ENCODE measurements at places on chromosomes 5 and 9.

DNA sequence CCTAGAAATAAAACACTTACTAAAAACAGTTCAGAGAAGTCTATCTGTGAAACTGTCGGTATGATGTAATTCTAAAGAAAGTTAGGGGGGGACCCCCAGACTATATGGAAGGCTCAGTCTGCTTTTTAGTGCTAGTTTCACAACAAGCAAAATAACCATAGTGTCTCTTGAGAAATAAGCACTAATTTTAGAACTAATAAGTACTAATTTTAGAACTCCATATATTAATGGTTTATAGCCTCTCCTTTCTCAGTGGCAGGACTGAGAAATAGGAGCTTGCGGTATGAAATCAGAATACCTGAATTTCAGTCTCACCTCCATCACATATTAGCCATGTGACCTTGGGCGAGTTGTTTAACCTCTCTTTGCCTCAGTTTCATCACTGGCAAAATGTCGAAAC, 1.4 kb upstream of the PHF24 start:
- H3K4me1 ChIP-seq = peaks cover 12% of the 10 kb centered on the region
- H3K4me3 ChIP-seq = no peak overlapping the region
- H3K27me3 ChIP-seq = peaks cover 41% of the 10 kb centered on the region
- no peak for DNase-seq
- H3K36me3 ChIP-seq = no peaks in the 10 kb centered on the region

- H3K27me3 ChIP-seq = no peaks in the 10 kb centered on the region
- H3K4me1 ChIP-seq = no peaks in the 10 kb centered on the region
- no peak for DNase-seq
- peaks cover 3% of the 10 kb centered on the region for H3K36me3 ChIP-seq
Observed at GRCh38 chr5:149756354-149756753, 26.2 kb downstream of the PPARGC1B start.

DNA sequence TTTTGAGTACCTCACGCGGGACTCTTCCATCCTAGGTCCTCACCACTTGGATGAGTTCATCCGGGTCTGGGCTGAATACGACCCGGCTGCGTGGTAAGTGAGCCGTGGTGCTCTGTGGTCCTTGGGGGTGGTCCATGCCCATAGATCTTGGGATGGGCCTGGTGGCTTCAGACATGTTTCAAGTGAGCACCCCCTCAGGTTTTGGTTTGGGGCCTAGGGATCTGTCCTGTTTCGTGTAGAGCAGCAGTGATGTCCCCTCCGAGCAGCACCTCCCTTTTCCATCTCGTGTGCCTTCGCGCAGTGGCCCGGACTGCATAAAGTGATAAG, 218.9 kb downstream of the CACNA1B start:
- DNase-seq = no peak
- H3K4me1 ChIP-seq = no peaks in the 10 kb centered on the region
- no peak overlapping the region for H3K4me3 ChIP-seq
- H3K36me3 ChIP-seq = no peaks in the 10 kb centered on the region
- H3K27ac ChIP-seq = no peak overlapping the region

- H3K27me3 ChIP-seq = no peaks in the 10 kb centered on the region
- no peak overlapping the region for H3K27ac ChIP-seq
- peaks cover 26% of the 10 kb centered on the region for H3K4me1 ChIP-seq
- no peak for DNase-seq
- H3K36me3 ChIP-seq = no peaks in the 10 kb centered on the region
Observed at GRCh38 chr9:88326936-88327335, 61.3 kb upstream of the SPIN1 start.

DNA sequence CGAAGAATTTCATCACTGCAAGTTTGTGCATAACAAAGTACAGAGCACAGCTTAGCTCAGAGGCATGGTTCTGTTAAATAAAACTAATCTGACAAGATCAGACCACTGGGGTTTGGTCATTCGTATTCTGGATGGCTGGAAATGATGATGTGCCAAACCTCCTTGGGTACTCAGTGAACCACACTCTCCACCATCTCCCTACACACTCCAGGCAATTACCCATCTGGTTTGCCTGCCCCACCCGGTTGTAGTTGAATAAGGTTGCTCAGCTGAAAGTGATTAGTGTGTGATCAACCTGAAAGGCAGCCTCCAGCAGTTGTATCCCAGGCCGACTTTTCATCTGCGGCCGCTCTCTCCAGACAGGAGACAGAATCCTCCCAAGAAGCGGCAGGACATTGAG, 371.4 kb downstream of the TLE1 start:
- H3K36me3 ChIP-seq = no peaks in the 10 kb centered on the region
- H3K4me1 ChIP-seq = no peaks in the 10 kb centered on the region
- no peak overlapping the region for H3K27ac ChIP-seq
- H3K27me3 ChIP-seq = no peaks in the 10 kb centered on the region
- DNase-seq = no peak

GRCh38 chr9:136364942-136365774, 1.6 kb upstream of the DNLZ start:
- no peaks in the 10 kb centered on the region for H3K36me3 ChIP-seq
- H3K27me3 ChIP-seq = no peaks in the 10 kb centered on the region
- no peak for DNase-seq
- no peak overlapping the region for H3K27ac ChIP-seq
- H3K4me3 ChIP-seq = no peak overlapping the region

- H3K36me3 ChIP-seq = no peaks in the 10 kb centered on the region
- H3K27me3 ChIP-seq = no peaks in the 10 kb centered on the region
- H3K4me1 ChIP-seq = peaks cover 81% of the 10 kb centered on the region
- peak overlapping the region; percentile 85 for H3K27ac ChIP-seq
- no peak overlapping the region for H3K4me3 ChIP-seq
Observed at GRCh38 chr5:40386289-40386688, 293.4 kb upstream of the PTGER4 start.

DNA sequence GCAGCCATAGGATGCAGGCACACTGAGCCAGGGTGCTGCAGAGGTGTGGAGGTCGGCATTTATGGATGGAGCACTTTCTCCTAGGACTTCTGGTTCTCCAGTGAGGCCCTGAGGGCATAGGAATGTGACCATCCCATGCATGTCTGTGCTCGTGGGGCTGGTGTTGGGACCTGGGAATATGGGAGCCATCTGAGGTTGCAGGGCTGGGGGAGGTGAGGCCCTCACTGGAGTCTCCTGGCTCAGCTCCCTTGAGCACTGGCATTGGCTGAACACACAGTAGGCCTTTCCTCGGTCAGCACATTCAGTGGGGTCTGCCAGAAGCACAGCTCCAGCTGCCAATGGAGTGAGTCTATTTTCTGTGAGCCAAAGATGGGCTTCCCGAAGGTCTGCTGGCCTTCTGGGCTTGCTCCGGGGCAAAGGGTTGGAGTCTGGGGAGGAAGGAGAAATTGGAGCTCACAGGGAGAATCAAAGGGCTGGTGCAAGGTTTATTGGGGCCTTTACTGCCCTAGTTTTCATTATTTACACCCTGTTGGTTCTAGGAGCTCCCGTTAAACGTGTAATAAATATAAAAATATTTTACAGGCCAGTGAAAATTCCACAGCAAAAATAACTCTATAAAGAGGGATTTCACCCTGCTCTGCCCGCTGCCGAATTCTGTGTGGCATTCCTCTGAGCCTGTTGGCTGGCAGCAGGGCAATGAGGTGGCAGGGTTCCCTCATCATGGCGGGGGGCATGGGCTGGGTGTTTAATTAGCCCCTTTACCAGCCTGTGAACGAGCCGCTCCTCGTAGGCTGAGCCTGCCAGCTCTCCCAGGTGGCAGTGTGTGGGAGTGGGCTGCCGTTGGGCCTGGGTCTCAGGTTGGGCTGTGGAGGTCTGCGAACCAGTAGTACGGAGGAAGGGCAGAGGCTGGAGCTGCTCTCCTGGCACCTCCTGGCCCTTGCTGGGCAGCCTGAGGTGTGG, 31.6 kb upstream of the PITX1 start:
- H3K4me1 ChIP-seq = no peaks in the 10 kb centered on the region
- no peaks in the 10 kb centered on the region for H3K36me3 ChIP-seq
- no peak for DNase-seq

- DNase-seq = peak; percentile 68
- H3K4me3 ChIP-seq = no peak overlapping the region
- no peak overlapping the region for H3K27ac ChIP-seq
- no peaks in the 10 kb centered on the region for H3K36me3 ChIP-seq
Observed at GRCh38 chr5:168747987-168748777, 169.0 kb upstream of the PANK3 start.

DNA sequence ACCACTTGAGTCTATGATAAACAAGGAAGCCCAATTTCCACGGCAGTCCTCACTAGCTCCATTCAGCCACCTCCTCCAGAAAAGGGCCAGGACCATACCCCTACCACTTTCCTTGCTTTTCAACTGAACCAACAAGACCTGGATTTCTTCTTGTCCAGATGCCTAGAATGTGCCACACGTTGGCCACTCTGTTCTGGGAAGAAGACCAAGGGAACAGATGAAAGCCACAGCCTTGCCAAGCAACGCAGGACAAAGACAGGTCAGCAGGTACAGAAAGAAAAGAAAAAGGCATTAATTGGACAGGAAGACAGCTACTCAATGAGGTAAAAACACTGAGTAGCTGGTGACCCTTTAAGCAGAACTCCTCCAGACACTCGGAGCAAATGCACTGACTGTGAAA, 2.2 kb downstream of the CCNJL start:
- no peak overlapping the region for H3K4me3 ChIP-seq
- H3K4me1 ChIP-seq = peaks cover 7% of the 10 kb centered on the region
- peaks cover 50% of the 10 kb centered on the region for H3K27me3 ChIP-seq
- DNase-seq = no peak
- no peaks in the 10 kb centered on the region for H3K36me3 ChIP-seq

- no peak overlapping the region for H3K27ac ChIP-seq
- no peaks in the 10 kb centered on the region for H3K36me3 ChIP-seq
- H3K27me3 ChIP-seq = peaks cover 1% of the 10 kb centered on the region
- DNase-seq = no peak
- H3K4me3 ChIP-seq = no peak overlapping the region
Observed at GRCh38 chr9:121682926-121683515, 31.6 kb downstream of the DAB2IP start.

- H3K4me1 ChIP-seq = peaks cover 17% of the 10 kb centered on the region
- no peak for DNase-seq
- H3K4me3 ChIP-seq = no peak overlapping the region
- H3K27me3 ChIP-seq = no peaks in the 10 kb centered on the region
- no peak overlapping the region for H3K27ac ChIP-seq
- H3K36me3 ChIP-seq = peaks cover 30% of the 10 kb centered on the region
Observed at GRCh38 chr9:94270009-94270408, 10.9 kb downstream of the ZNF169 start.

DNA sequence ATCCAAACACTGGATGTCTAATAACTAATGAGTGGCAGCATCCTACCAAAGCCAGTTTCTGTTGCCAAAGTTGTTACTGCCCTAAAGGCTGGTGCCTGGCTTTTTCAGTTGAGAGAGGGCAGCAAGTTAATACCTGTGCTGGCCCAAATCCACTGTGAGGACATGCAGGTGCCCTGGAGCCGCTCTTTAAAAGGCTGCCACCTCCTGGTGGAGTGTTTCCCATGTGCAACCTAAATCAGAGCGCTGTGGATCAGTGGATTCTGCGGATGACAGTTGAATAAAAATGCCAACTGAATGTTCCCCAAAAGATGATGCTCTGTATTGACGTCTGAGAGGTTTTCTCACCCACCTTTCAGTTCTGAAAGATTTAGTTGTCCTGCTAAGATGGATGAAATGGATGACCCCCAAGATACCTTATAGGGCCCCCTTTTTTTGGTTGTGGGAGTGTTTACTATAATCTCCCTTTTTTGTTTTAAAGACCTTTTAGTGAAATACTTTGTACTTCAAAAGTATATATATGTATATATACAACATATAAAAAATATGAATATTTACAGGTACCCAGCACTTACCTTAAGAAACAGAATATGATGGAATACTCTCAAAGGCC, 146.4 kb downstream of the EGFLAM start:
- peaks cover 23% of the 10 kb centered on the region for H3K27me3 ChIP-seq
- DNase-seq = peak; percentile 44
- H3K4me3 ChIP-seq = no peak overlapping the region
- peaks cover 2% of the 10 kb centered on the region for H3K4me1 ChIP-seq

DNA sequence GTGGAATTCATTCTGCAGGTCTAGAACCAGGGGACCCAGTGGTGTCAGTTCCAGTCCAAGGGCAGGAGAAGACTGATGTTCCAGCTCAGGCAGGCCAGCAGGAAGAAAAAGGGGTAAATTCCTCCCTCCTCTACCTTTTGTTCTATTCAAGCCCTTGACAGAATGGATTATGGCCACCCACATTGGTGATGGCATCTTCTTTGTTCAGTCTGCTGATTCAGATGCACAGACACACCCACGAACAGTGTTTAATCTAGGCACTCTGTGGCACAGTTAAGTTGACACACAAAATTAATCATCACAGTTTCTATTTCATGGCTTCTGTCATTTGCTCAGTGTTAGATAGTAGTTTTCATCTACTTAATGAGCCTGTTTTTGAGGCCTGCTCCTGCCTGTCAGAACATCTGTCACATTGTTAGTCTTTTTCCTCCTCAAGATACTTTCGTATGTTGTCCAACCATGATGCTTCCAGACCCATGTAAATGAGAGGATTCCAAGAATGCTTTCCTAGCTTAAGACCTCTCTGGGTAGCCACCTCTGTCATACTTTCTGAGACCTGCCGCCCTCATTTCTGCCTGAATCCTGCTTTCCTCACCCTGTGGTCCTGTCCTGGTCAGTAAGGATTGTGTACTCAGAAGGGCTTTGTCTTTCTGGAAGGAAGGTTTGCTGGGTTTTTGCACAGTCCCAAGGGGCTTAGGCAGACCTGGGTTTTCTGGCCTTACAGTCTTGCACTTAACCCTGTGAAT, 72.5 kb downstream of the SPIN1 start:
- H3K4me1 ChIP-seq = peaks cover 11% of the 10 kb centered on the region
- H3K27ac ChIP-seq = no peak overlapping the region
- no peak overlapping the region for H3K4me3 ChIP-seq
- H3K27me3 ChIP-seq = no peaks in the 10 kb centered on the region
- peaks cover 13% of the 10 kb centered on the region for H3K36me3 ChIP-seq

DNA sequence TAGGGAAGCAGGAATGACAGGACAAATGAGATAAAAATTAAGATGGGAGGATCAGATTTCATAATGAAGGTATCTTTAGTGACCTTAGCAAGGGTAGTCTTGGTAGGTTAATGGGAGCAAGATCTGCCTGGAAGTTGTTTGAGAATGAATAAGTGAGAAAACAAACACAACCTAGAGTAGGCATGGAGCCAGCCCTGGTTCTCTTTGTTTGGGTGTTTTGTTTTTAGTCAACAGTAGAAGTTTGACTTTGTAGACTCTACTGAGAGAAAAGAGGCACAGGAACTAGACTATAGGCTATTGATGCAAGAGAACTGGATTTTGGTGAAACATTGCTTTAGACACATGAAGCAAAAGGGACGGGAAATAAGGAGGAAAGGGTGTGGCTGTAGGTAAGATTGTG, 40.3 kb downstream of the KCNN2 start:
- no peaks in the 10 kb centered on the region for H3K4me1 ChIP-seq
- no peaks in the 10 kb centered on the region for H3K36me3 ChIP-seq
- H3K4me3 ChIP-seq = no peak overlapping the region
- H3K27ac ChIP-seq = no peak overlapping the region

- H3K4me3 ChIP-seq = no peak overlapping the region
- no peak for DNase-seq
- H3K4me1 ChIP-seq = peaks cover 3% of the 10 kb centered on the region
- H3K36me3 ChIP-seq = peaks cover 1% of the 10 kb centered on the region
- H3K27ac ChIP-seq = no peak overlapping the region
Observed at GRCh38 chr9:20945269-20945668, 86.2 kb downstream of the HACD4 start.

- H3K27me3 ChIP-seq = no peaks in the 10 kb centered on the region
- peaks cover 17% of the 10 kb centered on the region for H3K36me3 ChIP-seq
- no peak overlapping the region for H3K27ac ChIP-seq
- no peak overlapping the region for H3K4me3 ChIP-seq
Observed at GRCh38 chr9:132673355-132673754, 3.1 kb downstream of the GTF3C4 start.

GRCh38 chr5:78811121-78811817, 162.7 kb upstream of the LHFPL2 start:
- H3K27me3 ChIP-seq = no peaks in the 10 kb centered on the region
- H3K4me3 ChIP-seq = no peak overlapping the region
- no peaks in the 10 kb centered on the region for H3K4me1 ChIP-seq
- H3K27ac ChIP-seq = no peak overlapping the region
- H3K36me3 ChIP-seq = peaks cover 4% of the 10 kb centered on the region
- DNase-seq = no peak
